ENCODE measurements at places on chromosomes 4 and X.
A peak's percentile ranks its signal among the peaks of the same experiment; 100 is the strongest.

- DNase-seq, result no peak
These were observed 62.2 kb downstream of the RTL5 start for GRCh38 chrX:72069350-72070160.

GRCh38 chrX:100381619-100382018 lies 28.5 kb downstream of the PCDH19 start:
- DNase-seq, result no peak

GRCh38 chrX:138759217-138759943 lies 47.9 kb upstream of the FGF13 start:
- DNase-seq, result no peak

DNA sequence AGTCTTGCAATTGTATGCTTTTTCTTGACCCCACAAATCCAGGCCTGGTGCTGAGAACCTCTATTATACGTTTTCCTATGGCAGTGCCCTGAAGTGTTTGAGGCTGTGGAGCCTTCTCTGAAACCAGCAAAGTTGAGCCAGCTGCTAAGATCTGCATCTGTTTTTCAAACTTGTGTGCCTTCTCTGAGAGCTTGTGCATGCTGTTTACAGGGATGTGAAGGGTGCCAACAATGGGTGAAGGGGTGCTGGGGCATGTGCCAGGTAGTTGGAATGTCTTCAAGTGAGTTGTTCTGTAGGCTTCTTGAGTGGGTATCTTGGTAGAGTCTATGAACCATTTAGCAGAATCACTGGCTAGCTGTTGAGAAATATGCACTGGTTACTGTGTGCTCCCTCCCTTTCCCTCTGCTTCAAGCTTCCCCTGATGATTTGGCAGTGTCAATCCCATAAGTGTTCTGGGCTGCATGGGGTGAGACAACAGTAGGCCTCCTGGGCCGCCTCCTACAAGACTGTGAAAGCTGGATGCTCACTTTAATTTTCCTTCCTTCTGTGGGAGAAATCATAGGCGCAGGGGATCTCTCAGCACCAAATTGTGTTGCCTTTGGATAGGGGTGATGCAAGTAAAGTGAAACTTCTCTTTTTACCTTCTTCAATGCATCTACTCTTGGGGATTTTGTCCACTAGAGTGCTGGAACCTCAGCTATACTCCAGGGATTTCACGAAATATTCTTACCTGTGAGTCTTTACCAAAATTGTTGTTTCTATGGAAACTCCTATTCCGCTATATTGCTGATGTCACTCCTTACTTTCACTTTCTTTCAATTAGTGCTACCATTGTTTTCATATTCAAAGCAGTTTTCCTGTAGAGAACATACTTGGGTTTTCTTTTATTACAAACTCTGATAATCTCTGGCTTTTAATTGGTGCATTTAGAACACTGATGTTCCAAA lies 30.0 kb downstream of the ITM2A start:
- no peak for DNase-seq

DNA sequence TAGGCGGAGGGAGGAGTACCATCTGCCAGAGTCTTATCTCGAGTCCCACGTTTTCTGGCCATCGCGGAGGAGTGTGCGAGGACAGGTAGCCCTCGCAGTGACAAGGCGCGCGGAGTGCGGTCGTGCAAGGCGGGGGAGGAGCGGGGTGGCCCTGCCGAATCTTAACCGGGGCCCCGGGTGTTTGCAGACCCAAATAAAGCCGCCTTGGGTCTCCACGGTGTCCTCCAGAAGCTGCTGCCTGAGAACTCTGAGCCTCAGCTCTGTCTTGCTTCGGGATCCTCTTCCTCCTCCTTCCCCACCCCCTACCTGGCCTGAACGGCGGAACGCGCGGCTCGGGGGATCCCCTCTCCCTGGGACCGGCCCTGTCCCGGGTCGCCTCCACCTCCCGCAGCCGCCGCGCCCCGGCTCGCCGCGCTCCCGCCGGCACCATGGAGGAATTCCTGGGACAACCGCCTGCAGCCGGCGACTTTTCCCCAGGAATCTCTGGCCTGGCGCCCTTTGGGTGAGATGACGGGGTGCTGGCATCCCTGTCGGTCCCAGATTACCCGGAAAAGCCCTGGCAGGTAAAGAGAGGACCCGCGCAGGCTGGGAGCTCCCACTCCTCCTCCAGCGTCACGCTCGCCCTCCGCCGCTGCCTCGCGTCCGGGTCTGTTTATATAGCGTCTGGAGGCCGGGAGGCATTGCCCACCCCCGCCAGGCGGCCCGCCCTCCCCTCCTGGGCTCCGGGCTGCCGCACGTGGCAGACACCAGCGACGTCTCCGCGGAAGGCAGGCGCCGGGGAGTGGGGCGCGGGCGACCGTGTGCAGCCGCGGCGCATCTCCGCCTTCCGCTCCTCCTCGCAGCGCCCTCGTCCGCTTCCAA lies at the start of gene GALNTL6:
GALNTL6 (plus strand) TSS at position 740 of the 861 bp plus-strand sequence.
- DNase-seq, result no peak

DNA sequence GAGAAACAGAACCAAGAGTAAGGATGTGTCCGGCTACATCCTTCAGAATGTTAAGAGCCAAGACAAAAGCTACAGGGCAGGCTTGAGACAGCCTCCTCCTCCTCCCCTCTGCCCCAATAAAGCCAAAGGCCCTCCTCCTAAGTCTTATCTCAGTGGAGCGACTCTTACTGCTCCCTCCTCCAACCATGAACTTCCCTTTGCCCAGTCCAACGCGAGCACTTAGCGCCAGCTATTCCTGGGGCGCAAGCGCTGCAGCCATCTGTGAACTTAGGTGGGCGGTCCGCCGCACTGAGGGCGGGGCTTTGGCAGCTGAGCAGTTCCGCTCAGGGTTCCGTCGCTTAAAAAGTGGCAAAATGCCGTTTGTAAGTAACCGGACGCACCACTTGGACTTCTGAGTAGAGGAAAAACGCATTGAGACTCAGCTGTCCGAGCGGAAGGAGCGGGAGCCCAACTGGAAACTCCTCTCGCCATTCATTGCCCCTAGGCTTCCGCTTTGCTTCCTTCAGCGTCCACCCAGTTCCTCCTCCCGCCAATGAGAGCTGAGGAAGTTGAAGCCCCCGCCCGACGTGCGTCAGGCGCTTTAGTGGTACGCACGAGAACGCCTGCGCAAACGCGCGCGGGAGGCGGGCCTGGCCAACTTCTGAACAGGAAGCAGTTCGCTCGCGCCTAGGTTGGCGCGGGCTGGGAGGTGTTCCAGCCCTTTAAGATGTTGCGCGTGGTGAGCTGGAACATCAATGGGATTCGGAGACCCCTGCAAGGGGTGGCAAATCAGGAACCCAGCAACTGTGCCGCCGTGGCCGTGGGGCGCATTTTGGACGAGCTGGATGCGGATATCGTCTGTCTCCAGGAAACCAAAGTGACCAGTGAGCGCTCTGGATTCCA lies at the start of gene APEX2:
APEX2 (plus strand) TSS at position 647 of the 882 bp plus-strand sequence; CDS start at position 707, 60 bp downstream.
- peak; percentile 90 for DNase-seq

GRCh38 chr4:122959441-122959840 lies 37.0 kb upstream of the NUDT6 start:
- DNase-seq, result no peak

GRCh38 chr4:101135371-101136010 lies 211.8 kb downstream of the PPP3CA start:
- DNase-seq, result no peak

DNA sequence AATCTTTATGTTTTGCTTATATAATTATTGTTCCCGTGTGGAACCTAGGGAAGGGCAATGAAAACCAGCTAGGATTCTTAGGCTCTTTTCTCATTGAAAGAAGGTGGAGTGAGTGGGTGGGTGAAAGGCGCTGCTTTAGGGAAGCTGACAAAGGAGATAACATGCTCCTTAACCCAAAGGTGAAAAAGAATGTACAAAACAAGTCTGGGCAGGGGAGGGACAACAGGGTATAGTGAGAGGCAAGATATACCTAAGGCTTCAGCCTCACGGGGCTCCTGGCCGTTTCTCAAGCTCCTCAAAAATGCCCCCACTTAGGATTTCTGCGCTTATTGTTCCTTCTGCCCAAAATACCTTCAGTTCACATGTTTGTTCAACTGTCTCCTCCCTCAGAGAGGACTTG lies 1.8 kb downstream of the SH2D1A start:
- no peak for DNase-seq

DNA sequence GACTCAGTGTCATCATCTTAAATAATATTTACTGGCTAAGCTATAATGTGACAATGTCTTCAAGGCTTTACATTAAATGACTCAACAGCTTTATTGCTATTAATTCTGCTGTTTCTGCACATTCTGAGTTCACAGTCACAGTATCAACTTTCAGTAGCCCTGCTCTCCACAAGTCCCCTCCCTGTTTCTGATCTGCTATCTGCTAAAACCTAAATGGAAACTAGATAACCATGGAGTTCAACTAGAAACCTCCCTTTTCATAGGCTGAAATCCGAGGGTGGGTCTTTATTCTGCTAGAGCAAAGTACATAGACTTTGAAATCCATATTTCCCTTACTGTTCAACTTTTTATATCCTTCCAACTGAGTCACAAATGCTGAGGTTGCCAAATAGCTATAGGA lies 5.4 kb upstream of the ACE2 start:
- no peak for DNase-seq

GRCh38 chr4:77073981-77074380 lies 1.8 kb downstream of the CCNI start:
- DNase-seq, result no peak

GRCh38 chr4:165299399-165300060 lies 27.9 kb upstream of the MSMO1 start:
- DNase-seq, result no peak

DNA sequence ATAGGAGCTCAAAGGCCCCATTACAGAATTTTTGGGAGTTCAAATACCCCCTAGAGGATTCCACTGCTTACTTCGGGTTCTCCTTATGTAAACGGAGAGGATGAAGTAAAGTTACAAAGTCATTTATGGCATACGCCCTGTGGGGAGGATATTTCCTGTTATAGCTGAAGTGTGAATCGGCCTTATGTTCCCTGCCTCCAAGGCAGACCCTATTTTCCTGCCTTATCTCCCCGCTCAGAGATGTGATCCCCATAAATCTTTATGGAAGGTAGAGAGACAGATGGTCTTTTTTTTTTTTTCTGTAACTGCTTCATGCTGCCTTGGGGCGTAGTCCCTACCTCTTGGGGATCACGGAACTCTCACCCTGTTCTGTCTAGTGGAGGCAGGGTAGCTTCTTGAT lies 56.0 kb upstream of the DHX15 start:
- DNase-seq, result no peak

DNA sequence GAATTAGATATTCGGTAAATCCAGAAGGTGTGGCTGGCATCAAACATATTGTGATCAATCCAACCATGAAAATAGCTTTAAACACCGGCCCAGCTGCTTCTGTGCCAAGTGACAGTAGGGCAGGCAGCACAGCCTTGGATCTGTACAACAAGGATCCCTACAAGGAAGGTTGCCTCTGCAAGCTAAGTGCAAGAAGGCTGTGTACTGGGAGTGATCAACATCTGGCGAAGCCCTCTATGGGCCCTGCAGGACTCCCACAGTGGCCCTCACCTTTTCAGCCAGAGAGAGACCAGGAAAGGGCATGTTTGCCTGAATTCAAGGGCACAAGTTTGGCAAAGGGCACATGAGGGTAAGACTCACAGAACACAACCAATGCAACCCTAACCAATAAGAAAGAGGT lies 9.6 kb downstream of the IRS4 start:
- no peak for DNase-seq

- no peak for DNase-seq
These were observed 9.9 kb downstream of the FAM193A start for GRCh38 chr4:2546286-2546823.

- no peak for DNase-seq
These were observed 2011.9 kb upstream of the PCDH10 start for GRCh38 chr4:131137196-131137595.

GRCh38 chr4:152033621-152034020 lies 272.8 kb upstream of the GATB start:
- DNase-seq, result no peak

- peak; percentile 63 for DNase-seq
These were observed 22.5 kb downstream of the MED28 start for GRCh38 chr4:17636696-17637622.

Measured in fibroblast of gingiva (primary cell).